ENCODE measurements at places on chromosomes 2 and 18.

GRCh38 chr2:163779970-163780597 lies 44.3 kb upstream of the FIGN start:
- H3K4me3 ChIP-seq, result no peak overlapping the region
- H3K27me3 ChIP-seq, result no peaks in the 10 kb centered on the region
- H3K36me3 ChIP-seq, result no peaks in the 10 kb centered on the region
- H3K27ac ChIP-seq, result no peak overlapping the region

- H3K4me3 ChIP-seq, result no peak overlapping the region
- no peak for DNase-seq
- H3K27ac ChIP-seq, result no peak overlapping the region
Measured at GRCh38 chr18:54606835-54607212, 15.8 kb downstream of the DYNAP start.

DNA sequence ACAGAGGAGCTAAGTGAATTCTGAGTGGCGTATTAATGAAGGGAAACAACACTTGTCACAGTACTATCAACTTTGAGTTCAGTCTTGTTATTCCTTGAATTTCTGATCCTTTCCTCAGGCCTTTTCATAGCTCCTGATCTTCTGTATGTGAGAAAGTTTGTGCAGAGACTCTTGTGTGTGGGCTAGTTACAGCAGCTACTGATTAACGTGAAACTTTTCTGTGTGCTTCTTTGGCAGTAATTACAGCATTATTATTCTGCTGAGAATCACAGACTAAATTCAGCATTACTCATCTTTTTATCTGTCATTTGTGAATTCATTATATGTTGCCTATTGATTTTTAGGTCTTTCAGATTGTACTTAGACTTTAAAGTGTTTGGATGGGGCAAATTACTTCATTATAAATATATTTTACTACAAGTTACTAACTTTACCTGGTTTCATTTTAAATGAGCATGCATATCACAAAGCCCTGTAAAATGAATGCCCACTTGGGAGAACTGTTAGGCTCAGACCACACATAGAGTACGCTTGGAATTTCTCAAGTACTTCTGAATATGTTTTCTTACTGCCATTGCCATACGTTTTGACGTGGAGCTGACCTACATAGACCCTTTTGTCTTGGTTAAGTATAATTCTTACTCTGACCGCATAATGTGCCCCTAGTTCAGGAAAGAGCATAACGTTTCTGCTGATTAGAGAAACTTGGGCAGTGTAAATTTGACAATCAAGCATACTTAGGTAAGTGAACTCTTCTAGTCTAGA lies 36.2 kb downstream of the CREB1 start:
- peaks cover 64% of the 10 kb centered on the region for H3K36me3 ChIP-seq
- H3K4me3 ChIP-seq, result no peak overlapping the region
- no peak for DNase-seq
- H3K27me3 ChIP-seq, result no peaks in the 10 kb centered on the region
- peaks cover 5% of the 10 kb centered on the region for H3K4me1 ChIP-seq

DNA sequence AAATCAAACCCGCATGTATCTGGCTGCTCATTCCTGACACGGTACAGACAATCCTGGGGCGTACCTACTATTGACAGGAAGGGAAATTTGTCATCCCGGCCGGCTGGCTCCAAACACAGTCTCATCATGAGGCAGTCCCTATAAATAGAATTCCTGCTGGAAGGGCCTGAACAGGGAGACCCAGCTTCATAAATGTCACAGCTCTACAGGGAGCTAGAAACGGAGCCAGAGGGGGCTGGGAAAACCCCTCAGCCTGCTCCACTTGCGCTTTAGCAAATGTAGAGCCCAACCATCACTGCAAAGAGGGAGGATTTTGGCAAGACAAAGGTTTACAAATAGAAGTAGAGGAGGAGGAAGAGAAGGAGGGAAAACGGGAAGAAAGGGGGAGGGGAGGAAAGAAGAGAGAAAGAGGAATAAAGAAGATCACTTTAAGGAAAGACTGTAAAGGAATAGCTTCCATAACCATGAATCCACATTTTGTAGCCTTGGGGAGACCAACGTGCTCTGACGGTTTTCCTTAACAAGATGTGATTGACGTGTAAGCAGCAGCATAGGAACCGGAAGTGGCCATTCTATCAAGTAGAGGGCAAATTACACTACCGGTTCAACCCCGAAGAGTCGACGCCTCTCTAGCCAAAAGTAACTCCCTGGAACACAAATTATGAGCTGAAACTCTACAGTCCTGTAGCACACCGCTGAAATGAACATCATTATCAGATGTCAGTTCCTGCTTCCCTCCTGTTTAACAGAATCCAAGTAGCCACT lies 56.8 kb upstream of the TTN start:
- H3K4me3 ChIP-seq, result no peak overlapping the region
- no peak for DNase-seq
- no peaks in the 10 kb centered on the region for H3K27me3 ChIP-seq
- no peaks in the 10 kb centered on the region for H3K4me1 ChIP-seq
- H3K36me3 ChIP-seq, result no peaks in the 10 kb centered on the region
- H3K27ac ChIP-seq, result no peak overlapping the region

GRCh38 chr2:20419007-20419576 lies 27.8 kb upstream of the RHOB start:
- no peaks in the 10 kb centered on the region for H3K36me3 ChIP-seq
- DNase-seq, result no peak
- peaks cover 11% of the 10 kb centered on the region for H3K4me1 ChIP-seq
- no peak overlapping the region for H3K27ac ChIP-seq
- H3K4me3 ChIP-seq, result no peak overlapping the region

- no peak for DNase-seq
- no peak overlapping the region for H3K27ac ChIP-seq
- no peak overlapping the region for H3K4me3 ChIP-seq
- no peaks in the 10 kb centered on the region for H3K27me3 ChIP-seq
- peaks cover 6% of the 10 kb centered on the region for H3K4me1 ChIP-seq
- peaks cover 12% of the 10 kb centered on the region for H3K36me3 ChIP-seq
Measured at GRCh38 chr2:63553049-63553448, 35.2 kb downstream of the WDPCP start.

- peak; percentile 15 for DNase-seq
- no peak overlapping the region for H3K4me3 ChIP-seq
- peaks cover 8% of the 10 kb centered on the region for H3K36me3 ChIP-seq
- H3K27me3 ChIP-seq, result peaks cover 75% of the 10 kb centered on the region
- H3K27ac ChIP-seq, result no peak overlapping the region
Measured at GRCh38 chr2:109216332-109216731, 87.3 kb downstream of the SH3RF3 start.
